Tracheal epithelial cell (primary cell): ENCODE measurements at places on chromosomes 5 and 9. TPM values are rescaled to one million over a fixed set of nuclear protein-coding genes. Genes with fewer than 3 reads are reported as not detected.

Gene SPATA31A3
- total RNA-seq, result not detected in 2 replicates

Gene GRXCR2
- total RNA-seq, result not detected in 2 replicates

Gene CCL21
- total RNA-seq, result not detected in 2 replicates

Gene TAF1L
- under 0.01 TPM in 2 replicates for total RNA-seq

Gene DMRT3
- total RNA-seq, result not detected in 2 replicates

Gene NR5A1
- 0.21 TPM in 1 of 2 replicates, not detected in the other for total RNA-seq

Gene IL13
- total RNA-seq, result not detected in 2 replicates

Gene PCDHA4
- total RNA-seq, result 0.21 and 1.2 TPM in 2 replicates

Gene F2RL2
- total RNA-seq, result not detected in 2 replicates

Gene FAT2
- total RNA-seq, result 88.4 and 139 TPM in 2 replicates

Gene IQGAP2
- total RNA-seq, result not detected in 2 replicates

Gene ENHO
- 0.48 TPM in 1 of 2 replicates, not detected in the other for total RNA-seq

Gene PCDHGA8
- 0.21 and 0.48 TPM in 2 replicates for total RNA-seq

Gene NUTM2G
- not detected in 2 replicates for total RNA-seq

Gene PFN3
- not detected in 2 replicates for total RNA-seq

Gene PCDHGA2
- 0.21 and 0.48 TPM in 2 replicates for total RNA-seq
